ENCODE measurements at places on chromosomes 1 and 21.
A peak's percentile ranks its signal among the peaks of the same experiment; 100 is the strongest.

GRCh38 chr1:53947172-53947907 is 1.2 kb downstream of the LRRC42 start:
- DNase-seq: no peak

DNA sequence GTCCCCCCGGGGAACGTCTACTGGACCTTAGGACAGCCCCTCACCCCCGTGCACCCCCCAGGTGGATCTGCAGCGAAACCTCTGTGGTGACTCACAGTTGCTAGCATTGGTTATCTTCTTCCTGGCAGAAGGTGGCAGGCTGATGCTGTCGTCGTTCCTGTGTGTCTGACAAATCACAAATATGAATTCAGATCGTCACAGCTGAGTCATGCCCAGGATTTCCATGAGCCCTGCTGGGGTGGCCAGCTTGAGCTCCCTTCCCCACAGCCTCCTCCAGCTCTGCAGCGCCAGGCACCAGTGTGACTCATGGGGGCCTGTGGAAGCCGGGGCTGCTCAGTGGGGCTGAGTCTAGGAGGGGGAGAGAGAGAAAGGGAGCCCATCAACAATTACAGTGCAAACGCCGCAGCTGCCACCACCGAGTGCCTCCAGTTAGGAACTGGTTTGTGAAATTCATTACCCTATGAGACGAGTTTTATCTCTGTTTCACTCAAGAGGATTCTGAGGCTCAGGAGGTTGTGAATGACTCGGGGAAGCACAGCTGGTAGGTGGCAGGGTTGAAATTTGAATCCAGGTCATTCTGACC is 197.9 kb downstream of the DYRK1A start:
- DNase-seq: peak; percentile 88

DNA sequence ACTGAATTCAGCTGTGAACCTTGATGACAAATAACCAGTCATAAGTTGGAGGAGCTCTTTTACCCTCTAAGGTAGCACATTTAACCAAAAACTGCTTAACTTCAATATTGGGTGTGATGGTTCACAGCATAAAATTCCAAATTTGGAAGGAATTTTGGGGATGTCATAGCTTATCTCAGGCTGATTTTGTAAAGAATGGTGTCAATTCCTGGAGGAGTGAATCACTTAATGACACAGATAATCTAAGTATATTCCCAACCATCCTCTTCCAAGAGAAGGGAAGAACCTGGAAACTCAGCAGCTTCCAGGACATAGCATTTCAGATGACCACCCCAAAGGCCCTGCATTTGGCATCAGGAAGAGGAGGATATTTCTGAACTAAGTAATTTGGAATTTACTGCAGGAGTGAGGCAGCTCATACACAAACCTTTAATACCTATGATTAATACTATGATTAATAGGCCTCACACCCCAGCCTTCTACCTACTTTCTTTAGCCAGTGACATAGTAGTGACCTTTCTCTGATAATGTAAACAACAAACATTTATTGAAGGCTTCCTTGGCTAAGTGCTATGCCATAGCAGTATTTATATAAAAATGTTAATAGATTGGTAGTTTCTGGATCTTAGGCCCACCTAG is 14.5 kb downstream of the GLUL start:
- DNase-seq: no peak

DNA sequence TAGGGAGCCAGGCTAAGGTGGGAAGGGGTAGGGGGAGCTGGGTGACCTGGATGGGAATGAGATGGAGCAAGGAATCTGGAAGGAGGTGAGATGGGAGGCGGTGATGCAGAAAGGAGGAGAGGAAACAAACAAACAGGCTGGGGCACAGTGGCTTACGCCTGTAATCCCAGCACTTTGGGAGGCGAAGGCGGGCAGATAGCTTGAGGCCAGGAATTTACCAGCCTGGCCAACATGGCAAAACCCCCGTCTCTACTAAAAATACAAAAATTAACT is 10.8 kb downstream of the CRABP2 start:
- no peak for DNase-seq

DNA sequence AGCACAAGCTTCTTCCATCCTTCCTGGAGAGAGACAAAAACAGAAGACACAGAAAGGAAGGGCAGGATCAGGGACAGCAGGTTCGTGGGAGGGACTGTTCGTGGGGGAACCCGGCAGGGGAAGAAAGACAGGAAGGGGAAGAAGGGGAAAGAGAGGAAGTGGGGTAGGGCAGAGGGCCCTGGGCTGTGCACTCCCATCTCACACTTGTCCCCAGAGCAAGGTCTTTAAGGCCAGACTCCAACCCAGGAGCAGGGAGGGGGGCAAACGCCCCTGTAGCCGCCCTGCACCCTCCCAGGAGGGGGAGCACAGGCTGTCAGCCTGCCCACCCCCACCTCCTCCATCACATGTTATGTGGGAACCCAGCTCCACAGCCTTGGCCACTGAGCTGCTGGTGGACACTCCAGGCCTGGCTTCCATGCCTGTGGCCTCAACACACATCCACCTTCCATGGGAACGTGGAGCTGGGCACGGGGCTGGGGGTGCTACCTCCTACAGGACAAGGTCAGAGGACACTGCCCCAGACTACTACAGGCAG is 9.3 kb downstream of the SLC19A1 start:
- DNase-seq: no peak

DNA sequence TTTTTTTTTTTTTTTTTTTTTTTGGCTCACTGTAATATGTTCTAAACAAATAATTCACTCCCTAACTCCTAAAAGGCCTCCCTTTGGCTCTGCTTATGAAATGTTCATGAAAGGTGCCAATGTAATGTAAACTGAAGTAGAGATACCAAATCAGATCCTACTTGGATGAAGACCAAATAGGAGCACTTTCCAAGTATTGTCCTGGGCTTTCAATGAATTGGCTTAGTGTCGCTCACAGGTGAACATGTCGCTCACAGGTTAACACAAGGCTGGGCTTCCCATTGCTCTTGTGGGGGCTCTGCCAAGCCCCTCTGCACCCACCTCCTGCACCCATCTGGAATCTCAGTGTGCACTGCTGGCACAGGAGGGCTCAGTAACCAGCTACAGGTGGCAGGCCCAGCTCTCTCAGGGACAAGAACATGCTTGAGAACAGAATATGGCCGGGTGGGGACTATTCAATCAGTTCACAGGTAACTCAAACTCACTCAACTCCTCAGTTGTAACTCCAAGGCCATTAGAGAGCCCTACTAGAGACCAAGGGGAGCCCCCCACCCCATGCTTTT is 10.6 kb upstream of the CD58 start:
- no peak for DNase-seq

- no peak for DNase-seq
Observed at GRCh38 chr1:4976859-4977440, 322.5 kb downstream of the AJAP1 start.

DNA sequence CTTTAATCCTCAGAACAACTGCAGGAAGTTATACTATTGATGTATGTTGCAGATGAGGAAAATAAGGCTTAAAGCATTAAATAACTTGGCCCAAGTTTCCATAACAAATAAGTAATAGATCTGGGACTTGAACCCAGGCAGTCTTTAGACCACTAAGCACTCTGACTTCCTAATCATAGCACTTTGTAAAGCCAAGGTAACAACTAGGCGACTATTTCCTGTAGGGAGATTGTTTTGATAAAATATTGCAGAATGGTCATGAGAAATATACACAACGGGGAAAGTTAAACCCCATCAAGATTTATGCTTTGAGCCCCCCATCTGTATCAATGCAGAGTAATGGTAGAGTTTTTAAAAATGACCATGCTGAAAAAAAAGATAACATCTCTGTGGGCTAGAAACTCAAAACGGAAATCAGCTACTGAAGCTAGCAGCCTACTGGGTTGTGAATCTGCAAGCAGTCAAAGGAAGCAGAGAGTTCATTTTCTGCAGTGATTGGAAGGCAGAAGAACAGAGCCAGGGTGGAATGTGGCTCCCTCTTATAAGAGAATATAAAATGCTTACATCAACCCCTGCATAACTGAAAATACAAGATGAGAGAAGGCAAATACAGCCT is 111.2 kb upstream of the OLIG2 start:
- no peak for DNase-seq

- no peak for DNase-seq
Observed at GRCh38 chr1:76021846-76022245, 52.7 kb upstream of the ST6GALNAC3 start.

GRCh38 chr1:54377040-54377691 is 29.0 kb downstream of the SSBP3 start:
- DNase-seq: no peak

DNA sequence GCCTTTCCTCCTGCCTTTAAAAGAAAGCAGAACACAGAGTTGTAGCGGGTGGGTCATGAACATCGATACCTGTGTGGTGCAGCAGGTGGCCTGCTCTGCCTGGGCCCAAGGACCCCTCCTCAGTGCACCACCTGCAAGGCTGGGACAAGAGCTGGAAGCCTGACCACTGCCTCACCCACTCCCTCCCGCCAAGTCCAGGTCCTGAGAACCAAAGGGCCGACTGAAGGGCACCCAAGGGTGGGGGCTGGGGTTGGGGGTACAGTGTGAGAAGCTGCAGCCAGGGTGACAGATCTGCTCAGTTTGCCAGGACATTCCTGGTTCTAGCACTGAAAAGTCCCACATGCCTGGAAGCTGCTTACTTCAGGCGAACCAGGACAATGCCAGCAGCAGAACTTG is 36.1 kb downstream of the NTPCR start:
- no peak for DNase-seq

GRCh38 chr1:86811142-86811924 is 102.6 kb downstream of the SELENOF start:
- no peak for DNase-seq

GRCh38 chr1:70071601-70072000 is 133.8 kb downstream of the LRRC40 start:
- DNase-seq: no peak

- DNase-seq: no peak
Observed at GRCh38 chr21:43613755-43614638, 45.3 kb downstream of the HSF2BP start.

GRCh38 chr1:81192647-81193642 is 607.8 kb upstream of the ADGRL2 start:
- no peak for DNase-seq

- DNase-seq: no peak
Observed at GRCh38 chr1:20367116-20367585, 76.5 kb downstream of the VWA5B1 start.

Data from NK-92 treated with Interleukin-12 subunit alpha and Interleukin-12 subunit beta, amount 100 ng/mL, for 24 hours (cell line).